ENCODE measurements at places on chromosomes 5 and 9. TPM values are rescaled to one million over a fixed set of nuclear protein-coding genes. Genes with fewer than 3 reads are reported as not detected.

Gene CSF2
- total RNA-seq: 9.3 TPM

Gene SH3GL2
- 1.8 TPM for total RNA-seq

Gene CA9
- 29.2 TPM for total RNA-seq

Gene CDH9
- total RNA-seq: not detected

Gene PCDHB4
- total RNA-seq: 1.7 TPM

Gene SLC31A2
- total RNA-seq: 2.3 TPM

Gene SMIM32
- total RNA-seq: not detected

Gene SNCB
- total RNA-seq: not detected

Gene AQP7
- not detected for total RNA-seq

Gene LEAP2
- total RNA-seq: 0.11 TPM

Gene AGXT2
- not detected for total RNA-seq

Gene CYSRT1
- 0.98 TPM for total RNA-seq

Gene IL13
- total RNA-seq: 0.42 TPM

Gene PNPLA7
- 1.8 TPM for total RNA-seq

Gene MARCHF6
- 55.7 TPM for total RNA-seq

Gene MAP3K1
- 9.8 TPM for total RNA-seq

Gene PCDHB3
- total RNA-seq: 0.26 TPM

Gene LHX2
- not detected for total RNA-seq

Gene VCAN
- total RNA-seq: 1.1 TPM

Gene CD74
- 1,665 TPM for total RNA-seq

Gene MYOT
- total RNA-seq: not detected

Gene PCDHA8
- total RNA-seq: 0.53 TPM

Gene PRDM9
- 0.41 TPM for total RNA-seq

Gene BTNL3
- not detected for total RNA-seq

Gene LRRC19
- total RNA-seq: not detected

Gene EQTN
- total RNA-seq: not detected

Gene ZNF608
- total RNA-seq: 18.5 TPM

Gene SHISAL2B
- not detected for total RNA-seq

Gene PCDHA3
- 1.6 TPM for total RNA-seq

Gene EDIL3
- 1.4 TPM for total RNA-seq

Gene DBN1
- 122 TPM for total RNA-seq

Gene SLC9A3
- not detected for total RNA-seq

Gene CCDC192
- 0.27 TPM for total RNA-seq

Gene QRFP
- total RNA-seq: not detected

Gene IRX2
- total RNA-seq: not detected

Gene REEP5
- 42.6 TPM for total RNA-seq

Gene SPINK4
- not detected for total RNA-seq

Gene HMMR
- 55.5 TPM for total RNA-seq

Gene SPATA31E1
- not detected for total RNA-seq

Gene C5orf52
- not detected for total RNA-seq

Gene ALDOB
- total RNA-seq: not detected

Gene TMEFF1
- total RNA-seq: 0.45 TPM
